CD4-positive, alpha-beta T cell treated with Interleukin-6 for 4 hours (primary cell): ENCODE measurements at places on chromosomes 13 and 19.

DNA sequence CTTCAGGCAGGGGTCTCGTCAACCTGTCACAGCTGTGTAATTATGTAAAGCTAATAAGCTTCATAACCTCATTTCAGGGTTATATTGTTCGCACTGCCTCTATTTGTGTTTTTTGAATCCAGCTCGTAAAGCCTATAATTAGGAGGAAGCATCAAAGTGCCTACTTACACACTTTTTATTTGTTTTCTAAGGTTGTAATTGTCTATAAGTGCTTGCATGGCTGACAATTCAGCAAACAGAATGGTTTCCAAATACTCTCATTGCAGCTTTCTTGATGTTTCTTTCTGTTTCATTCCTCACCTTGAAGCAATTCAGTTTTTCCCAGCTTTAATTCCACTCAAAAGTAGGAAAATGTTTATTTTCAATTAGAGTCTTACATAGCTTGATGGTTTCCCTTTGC, 336.3 kb downstream of the HS6ST3 start:
- DNase-seq = no peak

GRCh38 chr19:39252458-39252857, 3.8 kb upstream of the IFNL4 start:
- DNase-seq = no peak

DNA sequence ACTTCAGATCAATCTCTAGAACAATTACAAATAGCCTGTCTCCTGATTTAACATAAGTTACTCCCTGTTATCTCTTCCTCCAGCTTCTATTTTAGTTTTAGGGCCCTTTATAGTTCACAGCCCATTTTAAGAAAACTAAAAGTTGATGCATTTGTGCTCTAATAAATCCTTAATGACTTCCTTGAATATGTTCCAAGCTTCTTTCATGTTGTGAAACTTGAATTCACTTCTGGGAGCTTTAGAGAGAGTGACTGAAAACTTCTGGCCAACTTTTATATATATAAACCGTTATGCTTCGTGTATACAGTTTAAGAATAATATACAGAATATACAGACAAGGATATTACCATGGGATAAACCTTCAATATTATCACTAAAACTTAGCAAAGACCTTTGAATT, 366.8 kb downstream of the TBC1D4 start:
- DNase-seq = no peak

DNA sequence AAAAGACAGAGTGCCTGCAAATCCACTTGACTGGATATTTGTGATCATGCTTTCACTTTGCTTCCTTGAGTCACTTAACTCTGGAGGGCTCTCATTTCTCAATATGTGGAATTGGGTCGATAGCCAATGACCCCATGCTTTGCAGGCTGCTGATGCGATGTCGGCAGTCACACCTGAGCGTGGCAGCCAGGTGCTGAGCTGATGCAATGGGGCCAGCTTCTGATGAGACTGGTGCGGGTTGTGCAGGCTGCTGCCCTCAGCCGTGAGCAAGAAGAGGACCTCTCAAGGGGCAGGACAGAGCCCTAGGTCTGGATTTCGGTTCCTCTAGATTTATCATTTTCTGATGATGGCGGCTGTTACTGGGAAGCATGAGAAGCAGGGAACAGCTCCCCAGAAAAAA, 334.1 kb downstream of the TEX29 start:
- DNase-seq = no peak

- DNase-seq = no peak
These were observed 58.5 kb downstream of the TRPM4 start for GRCh38 chr19:49216071-49216470.
